ENCODE measurements at places on chromosomes 12 and 14. TPM values are rescaled to one million over a fixed set of nuclear protein-coding genes. Genes with fewer than 3 reads are reported as not detected.

DNA sequence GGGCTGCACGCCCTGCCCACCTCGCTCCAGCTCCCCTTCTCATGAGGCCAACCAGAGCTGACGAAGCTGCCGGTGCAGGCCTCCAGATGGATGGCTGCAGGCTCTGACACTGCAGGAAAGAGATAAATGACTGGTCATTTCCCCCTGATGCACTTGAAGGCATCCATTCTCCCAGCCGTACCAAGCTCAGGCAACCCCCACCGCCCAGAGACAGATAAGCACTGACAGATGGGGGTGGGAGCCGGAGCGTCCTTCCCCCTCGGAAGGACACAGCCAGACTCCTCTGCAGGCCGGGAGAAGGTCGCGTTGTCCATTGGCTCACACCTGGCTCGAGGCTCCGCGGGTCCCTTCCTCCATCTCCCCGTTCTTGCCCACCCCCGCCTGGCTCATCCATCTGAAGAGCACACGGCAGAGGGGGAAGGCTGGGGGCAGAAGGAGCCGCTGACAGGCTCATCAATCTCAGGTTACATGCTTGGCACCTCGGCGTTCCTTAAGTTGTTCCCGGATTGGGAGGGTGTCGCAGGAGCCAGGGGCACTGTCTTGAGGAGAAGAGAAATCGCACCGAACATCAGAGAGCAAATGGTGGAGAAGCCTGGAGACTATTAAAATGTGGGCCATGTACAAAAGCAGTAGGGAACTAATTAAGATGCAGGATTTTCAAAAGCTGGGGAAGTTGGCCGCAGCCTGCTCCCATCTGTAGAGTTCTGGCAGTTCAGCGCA is 151.6 kb downstream of the DPF3 start:
- no peaks in the 10 kb centered on the region for H3K27me3 ChIP-seq
- no peaks in the 10 kb centered on the region for H3K36me3 ChIP-seq
- H3K4me1 ChIP-seq = no peaks in the 10 kb centered on the region
- no peak overlapping the region for H3K4me3 ChIP-seq
- no peak for DNase-seq

- H3K36me3 ChIP-seq = no peaks in the 10 kb centered on the region
- H3K27me3 ChIP-seq = peaks cover 51% of the 10 kb centered on the region
- DNase-seq = no peak
- H3K4me1 ChIP-seq = no peaks in the 10 kb centered on the region
- no peak overlapping the region for H3K4me3 ChIP-seq
- no peak overlapping the region for H3K27ac ChIP-seq
These were observed 56.4 kb upstream of the OAS1 start for GRCh38 chr12:112850383-112850782.

DNA sequence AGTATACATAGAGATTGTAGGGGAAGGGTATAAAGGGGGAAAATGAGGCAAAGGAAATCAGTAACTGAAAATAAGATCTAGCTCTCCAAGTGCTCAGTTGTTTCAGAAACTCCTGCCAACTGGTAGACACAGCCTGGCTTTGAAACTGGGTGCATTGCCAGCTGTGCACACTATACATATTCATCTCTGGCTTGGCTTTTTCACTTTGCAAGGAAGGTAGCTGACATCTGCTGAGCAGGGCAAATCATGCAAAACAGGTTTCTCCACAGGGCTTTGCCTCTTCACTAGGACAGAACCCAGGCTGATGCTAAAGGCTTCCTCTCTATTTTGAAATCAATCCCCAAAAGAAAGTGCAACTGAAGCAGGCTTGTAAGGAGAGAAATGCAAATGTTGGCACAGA is 101.5 kb downstream of the HELB start:
- H3K36me3 ChIP-seq = no peaks in the 10 kb centered on the region
- no peaks in the 10 kb centered on the region for H3K27me3 ChIP-seq
- no peaks in the 10 kb centered on the region for H3K4me1 ChIP-seq
- no peak for DNase-seq
- no peak overlapping the region for H3K4me3 ChIP-seq

DNA sequence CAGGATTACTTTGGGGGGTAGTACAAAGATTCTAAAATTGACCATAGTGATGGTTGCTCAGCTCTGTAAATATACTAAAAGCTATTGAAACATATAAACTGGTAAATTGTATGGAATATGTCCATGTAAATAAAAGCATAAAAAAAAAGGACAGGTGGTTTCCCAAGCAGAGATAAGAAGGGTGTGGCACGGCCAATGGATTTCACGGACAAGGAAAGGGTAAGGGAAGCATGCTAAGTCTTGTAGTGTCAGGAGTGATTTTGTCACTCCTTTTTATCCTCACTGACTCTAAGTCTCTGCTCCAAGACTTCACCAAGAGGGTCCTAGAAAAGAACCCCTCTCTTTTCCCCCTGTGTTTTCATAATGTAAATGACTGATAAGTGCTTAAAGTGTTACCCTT is 229.2 kb downstream of the SPTSSA start:
- H3K4me3 ChIP-seq = no peak overlapping the region
- H3K36me3 ChIP-seq = no peaks in the 10 kb centered on the region
- no peak for DNase-seq
- no peak overlapping the region for H3K27ac ChIP-seq

GRCh38 chr14:68214431-68214830 is 394.9 kb downstream of the RAD51B start:
- no peak overlapping the region for H3K27ac ChIP-seq
- H3K36me3 ChIP-seq = no peaks in the 10 kb centered on the region
- DNase-seq = no peak
- H3K4me3 ChIP-seq = no peak overlapping the region
- H3K4me1 ChIP-seq = peaks cover 61% of the 10 kb centered on the region

- no peak overlapping the region for H3K4me3 ChIP-seq
- no peaks in the 10 kb centered on the region for H3K36me3 ChIP-seq
- H3K4me1 ChIP-seq = no peaks in the 10 kb centered on the region
These were observed 70.6 kb upstream of the ESRRB start for GRCh38 chr14:76305268-76305826.

DNA sequence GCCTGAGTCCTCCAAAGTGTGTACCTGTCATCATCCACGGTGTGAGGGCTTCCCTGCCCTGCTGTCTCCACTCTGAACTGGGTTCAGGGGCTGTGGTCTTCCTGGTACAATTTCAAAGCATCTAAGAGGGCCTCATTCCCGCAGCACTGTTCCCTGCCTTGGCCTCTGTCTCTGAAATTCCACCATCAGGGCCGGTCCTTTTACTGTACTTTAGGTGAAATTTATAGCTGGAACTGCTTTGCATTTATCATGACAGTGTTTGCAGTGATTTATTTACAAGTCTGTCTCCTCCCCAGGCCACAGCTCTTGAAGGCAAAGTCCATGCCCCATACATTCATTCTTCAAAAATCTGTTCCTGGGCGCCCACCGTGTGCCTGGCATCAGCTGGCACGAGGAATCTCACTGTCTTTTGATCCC is 36.9 kb upstream of the NCOR2 start:
- peaks cover 38% of the 10 kb centered on the region for H3K27me3 ChIP-seq
- no peak overlapping the region for H3K27ac ChIP-seq
- no peak overlapping the region for H3K4me3 ChIP-seq
- DNase-seq = no peak
- no peaks in the 10 kb centered on the region for H3K36me3 ChIP-seq
- peaks cover 23% of the 10 kb centered on the region for H3K4me1 ChIP-seq

- DNase-seq = no peak
- H3K36me3 ChIP-seq = peaks cover 7% of the 10 kb centered on the region
- no peak overlapping the region for H3K4me3 ChIP-seq
- H3K27ac ChIP-seq = no peak overlapping the region
These were observed 48.8 kb upstream of the SEL1L start for GRCh38 chr14:81582420-81582819.

Gene WIF1
- 0.22 TPM for total RNA-seq

Gene FOXG1
- not detected for total RNA-seq

- no peak overlapping the region for H3K4me3 ChIP-seq
- H3K27ac ChIP-seq = no peak overlapping the region
- no peaks in the 10 kb centered on the region for H3K27me3 ChIP-seq
- DNase-seq = no peak
These were observed 128.6 kb upstream of the PLEKHG7 start for GRCh38 chr12:92574051-92574783.

DNA sequence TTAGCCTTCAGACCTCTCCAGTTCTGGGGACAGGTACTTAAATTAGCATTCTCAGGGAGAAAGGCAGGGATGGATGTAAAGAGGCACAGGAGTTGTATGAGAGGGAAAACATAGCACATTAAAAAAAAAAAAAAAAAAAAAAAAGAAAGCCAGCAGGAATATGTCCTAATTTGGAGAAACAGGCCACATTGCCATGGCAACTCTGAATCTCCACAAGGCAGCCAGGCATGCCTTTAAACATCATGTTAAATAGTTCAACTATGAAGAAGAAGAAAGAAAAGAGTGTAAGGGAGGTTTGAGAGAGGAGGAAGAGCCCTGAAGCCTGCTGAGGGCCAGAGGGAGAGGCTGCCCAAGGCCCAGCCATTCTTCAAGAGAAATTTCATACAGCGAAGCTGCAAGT is 145.8 kb downstream of the GRIN2B start:
- H3K36me3 ChIP-seq = no peaks in the 10 kb centered on the region
- H3K4me1 ChIP-seq = no peaks in the 10 kb centered on the region
- H3K27ac ChIP-seq = no peak overlapping the region
- no peaks in the 10 kb centered on the region for H3K27me3 ChIP-seq
- DNase-seq = no peak

Gene SLC4A8
- total RNA-seq = 4.6 TPM

DNA sequence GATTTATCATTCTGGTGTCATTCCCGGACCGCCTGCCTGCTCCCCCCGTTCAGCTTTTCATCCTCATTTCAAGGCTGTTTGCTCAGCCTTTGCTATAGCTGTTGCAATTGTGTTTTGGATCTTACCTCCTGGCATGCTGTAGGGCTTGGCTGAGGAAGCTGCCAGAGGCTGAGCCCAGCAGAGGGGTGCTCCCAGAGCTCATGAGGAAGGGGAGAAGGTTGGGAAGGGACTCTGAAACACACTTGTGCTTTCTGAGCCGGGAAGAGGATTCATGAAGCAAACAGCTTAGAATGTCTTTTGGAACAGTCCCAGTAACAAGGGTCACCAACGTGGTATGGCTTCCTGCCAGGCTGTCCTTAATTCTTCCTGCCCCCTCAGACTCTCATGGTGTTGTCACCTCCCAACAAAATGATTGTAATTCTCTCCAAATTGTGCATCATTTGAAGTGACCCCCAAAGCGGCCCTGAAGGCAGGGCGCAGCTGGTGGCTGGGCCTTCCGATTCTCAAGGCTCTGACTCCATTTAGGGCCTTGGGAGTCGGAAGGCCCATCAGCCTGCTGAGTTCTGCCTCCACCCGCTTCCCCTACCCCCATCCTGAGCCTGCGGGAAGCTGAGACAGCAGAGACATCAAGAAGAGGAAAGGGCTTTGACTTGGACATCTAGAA is 111.9 kb upstream of the ARHGAP5 start:
- DNase-seq = no peak
- no peak overlapping the region for H3K4me3 ChIP-seq
- H3K27ac ChIP-seq = no peak overlapping the region
- peaks cover under 1% of the 10 kb centered on the region for H3K36me3 ChIP-seq
- no peaks in the 10 kb centered on the region for H3K4me1 ChIP-seq

Measured in activated T-cell treated with anti-CD3 and anti-CD28 coated beads, Interleukin-2, amount 50 U/mL, for 72 hours (primary cell).